Cerebellar nuclear complex (tissue), 1 donor: ENCODE measurements at places on chromosomes 4 and X.

- DNase-seq, result no peak
Observed at GRCh38 chr4:19497705-19498104, 754.0 kb upstream of the SLIT2 start.

GRCh38 chrX:45422216-45422925 is 221.7 kb upstream of the DIPK2B start:
- no peak for DNase-seq

DNA sequence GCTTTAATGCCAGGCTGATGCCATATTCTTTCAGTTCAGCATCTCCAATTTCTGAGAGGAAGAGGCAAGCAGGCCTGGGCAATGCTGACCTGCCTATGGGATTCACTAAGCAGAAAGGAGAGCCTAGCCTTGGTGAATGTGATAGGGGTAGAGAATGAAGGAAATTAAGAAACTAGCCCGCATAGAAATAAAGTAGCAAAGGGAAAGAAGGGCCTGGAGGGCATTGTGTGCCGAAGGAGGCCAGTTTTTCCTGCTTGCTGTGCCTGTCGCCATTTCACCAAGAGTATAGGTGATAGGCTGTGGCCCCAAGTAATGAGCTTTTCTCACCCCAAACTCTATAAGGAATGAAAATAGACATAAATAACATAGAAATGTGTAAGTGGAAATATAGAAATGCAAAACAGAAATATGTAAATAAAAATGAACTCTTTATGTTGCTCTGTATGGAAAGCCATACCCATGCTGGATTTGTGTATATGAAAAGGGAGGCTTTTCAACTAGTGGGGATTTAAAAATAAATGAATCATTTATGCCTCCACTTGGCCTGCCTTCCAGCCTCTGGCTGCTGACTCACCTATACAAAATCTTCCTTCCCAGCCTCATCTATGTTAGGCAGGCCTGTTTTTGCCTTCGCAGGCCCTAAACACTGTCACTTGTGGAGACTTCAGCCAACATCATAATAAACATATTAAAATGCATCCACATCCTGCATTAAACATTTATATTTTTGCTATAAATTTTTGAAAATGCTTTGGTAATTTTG is 5.1 kb upstream of the OCRL start:
- DNase-seq, result no peak

DNA sequence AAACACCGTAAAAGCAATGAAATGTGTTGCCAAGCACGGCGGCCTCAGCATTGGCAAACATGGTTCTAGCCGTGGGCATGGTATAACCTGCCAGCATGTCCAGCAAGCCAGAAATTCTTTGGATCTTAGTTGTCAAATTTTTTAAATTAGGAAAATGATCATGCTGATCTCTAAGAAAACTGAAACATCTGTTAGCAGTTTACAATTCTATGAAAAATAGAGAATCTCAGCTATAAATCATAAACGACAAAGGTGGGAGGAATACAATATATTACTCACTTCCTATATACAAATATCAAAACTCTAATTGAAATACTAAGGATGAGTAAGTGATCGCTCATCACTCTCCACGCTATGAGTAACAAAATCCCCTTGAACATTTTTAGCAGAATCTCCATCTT is 130.3 kb downstream of the ADGRA3 start:
- no peak for DNase-seq

DNA sequence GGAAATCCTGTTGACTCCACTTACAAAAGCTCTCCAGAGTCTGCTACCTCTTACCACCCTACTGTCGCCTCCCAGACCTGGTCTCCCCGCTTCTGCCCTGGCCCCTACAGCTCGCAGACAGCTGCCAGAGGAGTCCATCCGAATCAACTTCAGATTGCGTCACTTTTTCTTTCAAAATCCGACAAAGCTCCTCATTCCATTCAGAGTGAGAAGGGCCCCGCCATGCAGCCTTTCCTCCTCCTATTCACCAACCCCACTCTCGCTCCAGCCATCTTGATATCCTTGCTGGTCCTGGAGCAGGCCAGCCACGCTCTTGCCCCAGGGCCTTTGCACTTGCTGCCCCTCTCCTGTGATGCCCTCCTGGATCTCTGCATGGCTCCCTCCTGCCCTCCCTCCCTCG is 5.2 kb upstream of the OPN1LW start:
- no peak for DNase-seq

- DNase-seq, result no peak
Observed at GRCh38 chr4:129821963-129822362, 726.0 kb downstream of the C4orf33 start.

GRCh38 chrX:136616987-136617685 is 30.8 kb upstream of the CD40LG start:
- no peak for DNase-seq

GRCh38 chr4:76251441-76252270 is at the start of gene FAM47E:
TSS of gene FAM47E (plus strand) at chr4:76251721. CDS start at chr4:76251747, 26 bp downstream.
- no peak for DNase-seq

DNA sequence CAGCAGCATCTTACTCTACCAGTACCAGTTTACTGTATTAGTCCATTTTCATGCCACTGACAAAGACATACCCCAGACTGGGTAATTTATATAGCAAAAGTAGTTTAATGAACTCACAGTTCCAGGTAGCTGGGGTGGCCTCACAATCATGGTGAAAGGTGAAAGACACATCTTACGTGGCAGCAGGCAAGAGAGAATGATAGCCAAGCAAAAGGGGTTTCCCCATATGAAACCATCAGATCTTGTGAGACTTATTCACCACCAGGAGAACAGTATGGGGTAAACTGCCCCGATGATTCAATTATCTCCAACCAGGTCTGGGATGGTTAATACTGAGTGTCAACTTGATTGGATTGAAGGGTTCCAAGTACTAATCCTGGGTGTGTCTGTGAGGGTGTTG is 69.3 kb downstream of the YIPF6 start:
- DNase-seq, result no peak

DNA sequence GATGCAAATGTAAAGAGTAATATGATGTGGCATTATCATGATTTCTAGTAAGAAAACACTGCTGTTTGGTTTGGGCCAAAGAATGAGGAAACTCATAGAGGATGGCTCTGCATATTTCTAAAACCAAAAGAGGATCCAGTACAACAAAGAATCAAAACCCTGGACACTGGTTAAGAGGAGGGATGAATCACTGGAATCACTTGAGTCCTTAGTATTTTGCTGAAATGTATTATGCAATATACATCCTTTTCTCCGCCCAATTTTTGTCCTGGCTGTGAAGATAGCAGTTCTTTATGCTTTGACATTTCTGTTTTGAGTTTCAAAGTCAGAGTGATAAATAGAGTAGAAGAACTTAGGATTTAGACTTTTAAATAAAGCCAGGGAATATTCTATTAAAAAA is 345.9 kb downstream of the PACRGL start:
- no peak for DNase-seq
